ENCODE measurements at places on chromosomes 4 and X.

DNA sequence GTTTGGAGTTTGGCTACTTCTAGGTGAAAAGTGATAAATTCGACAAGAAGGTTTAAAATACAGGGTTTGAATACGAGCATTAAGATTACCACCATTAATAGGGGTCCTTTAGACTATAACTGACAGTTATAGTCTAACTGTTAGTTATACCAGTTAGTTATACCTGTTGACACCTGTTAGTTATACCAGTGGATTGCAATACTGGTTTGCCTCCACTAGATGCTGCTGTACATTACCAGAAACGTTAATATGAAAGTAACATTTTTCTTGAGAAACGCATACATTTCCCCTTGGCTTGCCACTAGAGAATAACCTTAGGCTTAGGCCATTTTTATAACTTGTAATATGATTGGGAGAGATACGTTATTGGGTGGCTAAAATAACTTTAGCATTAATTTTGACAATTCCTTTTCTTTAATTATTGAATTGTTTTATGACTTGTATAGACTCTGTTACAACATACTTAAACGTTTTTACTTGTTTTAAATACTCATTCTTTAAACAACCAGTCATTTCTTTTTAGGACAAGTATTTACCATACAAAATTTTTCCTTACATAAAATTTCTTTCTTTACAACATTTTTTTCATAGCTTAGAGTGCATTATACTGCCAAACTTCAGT, 911.2 kb downstream of the FSTL5 start:
- DNase-seq = peak; percentile 12

GRCh38 chrX:142040906-142041305, 137.2 kb downstream of the MAGEC1 start:
- no peak for DNase-seq

DNA sequence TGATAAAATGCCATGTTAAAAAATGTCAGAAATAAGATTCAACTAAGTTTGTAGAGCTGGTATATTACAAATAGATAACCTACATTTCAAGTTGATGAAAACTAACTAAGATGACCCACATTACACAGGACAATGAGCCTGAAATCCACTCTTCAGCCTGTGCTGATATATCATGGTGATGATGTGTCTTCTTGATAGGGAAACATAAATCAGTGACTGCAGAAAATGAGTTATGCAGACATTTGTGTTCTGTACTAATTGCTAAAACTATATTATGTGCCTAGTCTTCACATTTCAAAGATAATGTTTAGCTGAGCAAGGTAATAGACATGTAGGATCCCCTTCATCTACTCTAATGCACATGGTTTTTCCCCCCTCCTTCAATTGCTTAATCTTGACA, 331.6 kb upstream of the F9 start:
- no peak for DNase-seq

DNA sequence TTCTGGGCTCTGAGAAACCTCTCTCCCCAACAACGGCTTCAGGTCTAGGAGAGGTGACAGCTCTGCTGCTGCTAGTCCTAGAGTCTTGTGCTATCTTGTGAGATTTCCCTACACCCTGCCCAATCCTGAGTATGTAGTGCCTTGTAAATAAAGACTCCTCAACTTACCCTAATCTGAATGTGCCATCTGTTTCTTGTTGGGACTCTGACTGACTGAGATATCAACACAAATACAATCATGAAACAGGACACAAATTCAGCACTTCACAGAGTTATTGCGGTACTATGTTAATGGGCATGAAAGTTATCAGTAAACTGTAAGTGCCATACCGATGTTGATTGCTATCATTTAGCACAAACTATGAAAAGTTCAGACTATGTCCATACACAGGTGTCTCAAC, 529.0 kb upstream of the FTHL17 start:
- no peak for DNase-seq

DNA sequence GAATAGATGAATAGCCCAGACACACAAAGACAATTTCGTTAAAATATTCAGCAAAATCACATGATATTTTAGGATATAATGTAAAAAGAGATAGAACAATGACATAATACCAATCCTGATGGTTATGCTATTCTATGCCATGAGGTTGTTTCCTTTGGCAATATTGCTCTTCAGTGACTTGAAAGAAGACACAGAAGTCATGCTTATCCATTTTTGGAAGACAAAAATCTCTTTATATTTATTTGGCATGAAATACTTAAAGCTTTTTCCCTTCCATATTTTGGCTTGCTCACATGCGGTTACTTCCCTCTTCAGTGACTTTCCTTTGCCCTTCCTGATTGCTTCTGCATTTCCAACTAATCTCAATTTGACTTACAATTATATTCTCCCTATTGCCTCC, 314.8 kb downstream of the IQCM start:
- DNase-seq = no peak

DNA sequence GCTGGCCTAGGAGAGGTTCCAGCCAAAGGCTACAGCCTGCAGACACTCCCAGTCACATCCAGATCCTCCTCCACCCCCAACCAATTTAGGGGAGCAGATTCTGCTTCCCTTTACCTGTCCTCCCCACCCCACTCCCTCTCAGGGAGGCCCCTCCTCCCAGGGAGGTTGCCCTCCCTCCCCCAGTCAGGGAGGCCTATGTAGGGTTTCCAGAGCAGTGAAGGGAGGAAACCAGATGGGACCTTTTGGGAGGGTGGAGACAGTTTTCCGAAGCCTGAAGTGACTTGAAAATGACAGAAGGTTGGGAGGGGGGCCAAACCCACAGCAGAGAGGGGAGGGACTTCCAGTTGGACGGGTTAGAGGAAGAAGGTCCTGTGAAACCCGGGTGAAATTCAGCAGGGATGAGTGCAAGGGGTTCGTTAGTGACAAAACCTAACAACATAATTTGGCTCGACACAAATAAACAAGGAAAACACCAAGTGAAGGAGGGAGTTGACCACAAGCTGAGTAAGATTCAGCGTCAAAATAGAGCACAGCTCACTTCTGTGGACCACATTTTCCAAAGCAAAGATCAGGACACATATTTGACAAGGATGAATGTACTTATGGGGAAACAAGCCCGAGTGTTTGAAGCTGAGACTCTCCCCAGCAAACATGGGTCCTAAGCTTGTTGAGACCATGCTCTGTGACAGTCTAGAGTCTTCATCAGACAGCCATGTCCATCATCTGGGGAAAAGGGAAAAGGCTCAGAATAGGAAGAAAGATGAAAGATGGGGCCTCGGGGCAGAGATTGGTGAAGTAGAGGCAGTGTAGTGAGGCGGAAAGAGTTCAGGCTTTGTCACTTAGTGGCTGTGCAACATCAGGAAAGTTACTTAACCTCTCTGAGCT, 46.4 kb downstream of the PRPS1 start:
- DNase-seq = peak; percentile 75

- no peak for DNase-seq
These were observed 13.8 kb downstream of the PCDH10 start for GRCh38 chr4:133162941-133163340.

DNA sequence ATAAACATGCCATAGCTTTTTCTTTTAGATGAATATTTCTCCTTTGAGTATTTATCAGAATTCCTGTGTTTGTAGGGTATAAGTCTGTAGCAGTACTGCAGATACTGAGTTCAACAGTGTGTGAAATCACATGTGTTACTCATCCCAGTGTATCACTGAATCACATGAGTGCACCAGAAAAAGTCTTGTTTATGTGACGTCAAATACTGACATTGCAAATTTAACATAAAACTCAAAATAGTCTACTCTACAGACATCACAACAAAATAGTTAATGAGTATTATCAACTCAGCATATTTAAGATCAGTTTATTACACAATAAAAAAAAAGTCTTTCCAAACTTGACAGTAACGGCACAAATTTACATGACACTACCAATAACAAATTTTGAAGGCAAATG, 221.3 kb downstream of the DCTD start:
- DNase-seq = peak; percentile 7

DNA sequence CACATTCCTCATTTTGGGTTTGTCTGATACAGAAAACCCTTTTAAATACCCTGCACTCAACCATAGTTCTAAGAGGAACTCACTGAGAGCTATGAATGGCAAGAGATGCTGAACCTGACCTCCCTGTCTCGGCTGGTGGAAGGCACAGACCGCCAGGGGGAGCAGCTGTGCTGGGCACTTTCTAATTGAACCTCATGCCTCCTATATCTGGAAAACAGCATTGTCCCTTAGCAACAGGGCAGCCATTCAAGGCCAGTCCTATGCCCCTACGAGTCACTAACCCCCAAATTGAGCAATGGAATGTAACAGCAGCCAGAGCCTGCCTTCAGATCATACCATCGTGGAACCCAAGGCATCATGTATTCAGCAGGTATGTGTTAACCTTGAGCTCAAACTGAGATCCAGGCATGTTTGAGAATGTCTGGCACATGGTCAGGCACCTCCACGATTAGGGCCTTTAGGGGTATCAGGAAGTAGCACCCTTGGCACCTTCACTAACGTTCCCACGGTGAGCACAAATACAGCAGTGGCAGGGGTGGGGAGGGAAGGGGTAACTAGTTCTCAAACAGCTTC, 5.1 kb downstream of the USP27X start:
- DNase-seq = peak; percentile 67

DNA sequence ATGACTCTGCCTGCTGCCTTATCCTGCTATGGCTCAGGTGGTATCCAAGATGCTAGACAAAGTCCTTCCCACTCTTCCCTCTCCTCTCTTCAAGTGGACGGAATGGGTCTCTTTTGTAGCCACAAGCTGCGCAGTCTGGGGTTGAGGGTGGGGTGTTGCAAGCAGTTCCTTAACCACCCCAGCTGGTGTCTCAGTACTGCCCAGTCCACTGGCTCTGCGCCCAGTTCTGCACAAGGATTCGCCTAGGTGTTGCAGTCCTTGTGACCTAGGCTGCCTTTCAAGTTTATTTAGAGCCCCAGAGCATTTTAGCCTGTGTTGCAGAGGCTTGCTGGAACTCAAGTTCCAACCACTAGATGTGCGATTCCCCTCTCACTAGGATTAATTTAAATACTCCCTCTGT, 120.7 kb downstream of the NEXMIF start:
- DNase-seq = no peak

DNA sequence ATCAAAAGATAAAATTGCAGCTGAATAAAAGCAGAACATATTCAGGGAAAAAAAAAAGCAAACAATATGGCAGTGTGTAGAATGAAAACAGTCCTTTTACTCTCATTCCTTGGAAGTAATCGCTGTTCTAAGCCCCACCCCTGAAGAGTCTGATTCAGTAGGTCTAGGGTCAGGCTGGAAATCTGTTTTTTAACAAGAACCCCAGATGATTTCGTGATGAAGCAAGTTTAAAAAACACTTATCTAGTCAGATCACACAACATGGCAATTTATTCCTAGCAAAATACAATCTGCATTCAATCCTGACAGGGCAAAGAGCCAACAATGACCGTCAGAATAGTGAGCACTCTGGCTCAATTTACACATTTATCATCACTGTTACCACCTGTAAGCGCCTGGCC, 16.1 kb downstream of the FAM120C start:
- no peak for DNase-seq

DNA sequence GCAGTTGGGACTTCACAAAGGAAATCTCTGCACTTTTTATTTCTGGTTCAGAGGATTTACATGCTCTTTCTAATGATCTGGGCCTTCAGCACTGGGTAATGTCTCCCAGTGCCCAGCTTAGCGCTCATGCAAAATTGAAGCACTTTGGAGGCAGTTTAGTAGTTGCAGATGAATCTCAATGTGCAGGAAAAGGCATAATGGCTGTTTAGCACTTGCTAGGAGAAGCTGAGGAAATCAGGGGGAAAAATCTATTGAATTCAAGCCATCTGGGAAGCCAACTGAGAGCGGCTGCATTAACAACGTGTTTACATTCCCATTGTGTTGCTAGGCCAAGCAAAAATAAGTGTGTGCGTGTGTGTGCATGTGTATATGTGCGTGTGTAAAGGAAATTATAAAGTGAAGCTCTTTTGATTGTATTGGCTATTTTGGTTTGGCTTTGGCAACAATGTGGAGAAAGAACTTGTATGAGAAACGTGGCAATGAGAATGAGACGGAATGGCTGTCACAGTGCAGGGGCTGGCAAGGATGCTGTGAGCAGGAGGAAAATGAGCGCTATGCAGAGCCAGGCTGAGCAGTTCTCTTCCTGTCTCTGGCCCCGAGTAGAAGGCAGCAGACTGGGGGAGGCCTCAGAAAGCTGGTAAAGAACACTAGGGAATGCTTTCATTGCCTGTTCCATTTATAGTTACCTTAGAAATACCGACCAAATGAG, 231.5 kb downstream of the UNC5C start:
- no peak for DNase-seq

- peak; percentile 36 for DNase-seq
These were observed 49.9 kb upstream of the SCRG1 start for GRCh38 chr4:173448608-173449379.

GRCh38 chr4:152081024-152081423, 320.2 kb upstream of the GATB start:
- DNase-seq = no peak

DNA sequence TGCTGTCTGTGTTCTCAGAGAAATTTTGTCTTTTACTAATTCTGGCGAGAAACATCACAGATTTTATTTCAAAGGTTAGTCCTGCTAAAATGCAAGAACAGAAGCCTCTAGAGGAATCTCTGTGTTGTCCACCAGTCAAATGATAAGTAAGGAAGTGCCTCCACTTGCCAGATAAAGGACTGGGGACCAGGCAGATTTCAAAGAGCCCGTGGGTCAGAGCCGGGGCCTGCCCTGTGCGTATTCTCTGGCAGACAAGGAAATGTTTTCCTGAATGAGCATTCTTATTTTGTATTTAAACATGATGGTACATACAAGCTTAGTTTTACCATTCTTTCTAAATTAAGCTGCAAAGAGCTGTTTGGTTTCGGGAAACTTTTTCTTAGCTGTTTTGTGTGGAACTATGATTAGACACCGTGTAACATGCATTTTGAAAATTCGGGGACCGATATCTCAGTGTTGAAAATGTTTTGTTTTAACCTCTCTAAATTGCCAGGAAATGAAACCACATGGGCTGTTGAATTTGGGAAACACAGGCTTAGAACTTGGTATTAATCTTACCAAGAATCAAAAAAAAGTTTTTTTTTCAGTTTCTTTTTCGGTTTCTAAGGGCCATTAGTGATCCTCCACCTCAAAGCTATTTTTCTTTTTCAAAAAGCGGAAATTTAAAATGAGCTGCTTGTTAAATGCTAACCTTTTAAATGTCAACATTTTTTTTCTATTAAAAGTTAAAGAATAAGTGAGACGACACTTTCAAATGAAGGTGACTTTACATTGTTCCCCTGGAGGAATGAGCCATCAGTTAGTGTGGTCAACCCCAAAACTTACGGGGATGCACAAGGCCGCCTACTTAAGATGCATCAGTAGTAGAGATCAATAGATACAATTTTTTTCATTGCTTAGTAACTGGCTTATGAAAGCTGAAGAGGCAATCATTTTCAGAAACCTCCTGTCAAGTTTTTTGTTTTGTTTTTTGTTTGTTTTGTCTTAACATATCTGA, 89.6 kb upstream of the MTM1 start:
- no peak for DNase-seq

DNA sequence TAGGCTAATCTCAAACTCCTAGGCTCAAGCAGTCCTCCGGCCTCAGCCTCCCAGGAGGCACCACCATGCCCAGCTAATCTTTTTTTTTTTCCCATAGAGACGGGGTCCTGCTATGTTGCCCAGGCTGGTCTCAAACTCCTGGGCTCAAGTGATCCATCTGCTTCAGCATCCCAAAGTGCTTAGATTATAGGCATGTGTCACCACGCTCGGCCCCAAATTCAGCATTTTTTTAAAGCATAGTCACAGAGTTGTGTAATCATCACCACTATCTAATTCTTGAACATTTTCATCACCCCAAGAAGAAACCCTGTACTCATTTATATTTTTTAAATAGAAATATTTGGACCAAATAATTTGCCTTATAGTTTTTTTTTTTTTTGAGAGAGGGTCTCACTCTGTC, 10.3 kb downstream of the CENPI start:
- DNase-seq = peak; percentile 71

- no peak for DNase-seq
These were observed 80.5 kb downstream of the HNRNPD start for GRCh38 chr4:82293304-82293703.
